Left forelimb (tissue), 1 donor: ENCODE measurements at places on chromosomes 6 and 20.
A peak's percentile ranks its signal among the peaks of the same experiment; 100 is the strongest.

DNA sequence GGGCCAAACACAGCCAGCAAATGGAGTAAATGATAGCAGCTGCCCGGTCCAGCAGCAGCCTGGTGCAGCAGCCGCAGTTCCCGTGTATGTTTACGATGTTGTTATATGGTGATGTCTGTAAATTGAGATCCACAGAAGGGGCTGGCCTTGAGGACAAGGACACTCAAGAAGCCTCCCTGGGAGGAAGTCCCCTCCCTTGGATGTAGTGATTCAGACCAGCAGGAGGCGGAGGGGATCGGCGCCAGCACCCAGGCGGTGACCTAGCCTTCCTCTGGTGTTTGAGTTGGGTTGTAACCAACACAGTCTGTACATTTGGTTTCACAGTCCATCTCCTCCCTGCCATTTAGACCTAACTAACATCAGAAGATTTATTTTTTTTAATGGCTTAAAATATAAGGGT, 187.8 kb downstream of the SYNDIG1 start:
- DNase-seq, result no peak

- no peak for DNase-seq
These were observed 166.2 kb upstream of the CHD6 start for GRCh38 chr20:41784209-41784958.

DNA sequence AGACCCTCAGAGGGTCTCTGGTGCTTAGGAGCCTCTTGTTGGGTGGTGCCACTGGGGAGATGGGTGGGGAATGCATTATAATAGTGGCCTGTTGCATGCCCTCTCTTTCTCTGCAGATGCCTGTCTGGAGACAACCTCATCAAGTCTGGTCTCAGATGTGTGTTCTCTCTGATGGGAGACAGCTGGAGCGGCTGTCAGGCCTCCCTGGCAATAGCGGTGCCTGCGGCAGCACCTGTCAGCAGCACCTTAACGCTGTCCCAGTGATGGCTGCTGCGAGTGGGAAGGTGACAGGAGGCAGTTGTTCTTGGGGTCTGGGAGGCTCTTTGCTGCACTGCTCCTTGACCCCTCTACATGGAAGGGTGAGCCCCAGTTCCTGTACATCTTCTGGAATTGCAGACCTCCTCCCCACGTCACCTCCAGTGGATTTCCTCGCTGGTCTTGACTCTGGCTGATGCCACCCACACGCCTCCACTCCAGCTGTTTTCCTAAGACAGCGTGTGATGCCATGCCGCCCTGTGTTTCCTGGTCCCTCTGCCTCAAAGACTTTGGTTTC, 63.3 kb upstream of the BLCAP start:
- DNase-seq, result no peak

- no peak for DNase-seq
These were observed 378.7 kb downstream of the ZFAND3 start for GRCh38 chr6:38198219-38198618.

DNA sequence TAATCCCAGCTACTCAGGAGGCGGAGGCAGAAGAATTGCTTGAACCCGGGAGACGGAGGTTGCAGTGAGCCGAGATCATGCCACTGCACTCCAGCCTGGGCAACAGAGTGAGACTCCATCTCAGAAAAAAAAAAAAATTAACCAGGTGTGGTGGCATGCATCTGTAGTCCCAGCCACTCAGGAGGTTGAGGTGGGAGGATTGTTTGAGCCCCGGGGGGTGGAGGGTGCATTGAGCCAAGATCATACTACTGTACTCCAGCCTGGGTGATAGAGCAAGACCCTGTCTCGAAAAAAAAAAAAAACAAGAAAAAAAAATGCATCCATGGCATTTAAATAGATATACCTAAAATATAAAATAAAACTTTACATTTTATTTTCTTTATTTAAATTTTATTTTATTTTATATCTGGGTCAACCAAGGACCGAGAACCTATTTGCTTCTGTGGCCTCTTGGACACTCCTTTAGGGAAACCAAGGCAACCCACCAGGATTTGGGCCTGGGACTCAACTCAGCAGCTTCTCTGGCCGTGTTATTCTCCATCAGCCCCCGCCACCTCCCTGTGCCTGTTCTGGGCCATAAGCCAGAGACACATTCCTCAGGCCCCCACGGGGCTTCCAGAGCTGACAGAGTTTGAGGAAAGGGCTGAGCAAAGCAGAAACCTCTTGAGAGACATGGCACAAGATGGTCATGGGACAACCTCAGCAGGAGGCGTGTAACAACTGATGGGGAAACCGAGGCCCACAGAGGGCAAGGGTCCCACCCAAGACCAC, 6.2 kb downstream of the SNTA1 start:
- peak; percentile 74 for DNase-seq

- no peak for DNase-seq
These were observed 57.4 kb downstream of the IYD start for GRCh38 chr6:150426198-150426597.

DNA sequence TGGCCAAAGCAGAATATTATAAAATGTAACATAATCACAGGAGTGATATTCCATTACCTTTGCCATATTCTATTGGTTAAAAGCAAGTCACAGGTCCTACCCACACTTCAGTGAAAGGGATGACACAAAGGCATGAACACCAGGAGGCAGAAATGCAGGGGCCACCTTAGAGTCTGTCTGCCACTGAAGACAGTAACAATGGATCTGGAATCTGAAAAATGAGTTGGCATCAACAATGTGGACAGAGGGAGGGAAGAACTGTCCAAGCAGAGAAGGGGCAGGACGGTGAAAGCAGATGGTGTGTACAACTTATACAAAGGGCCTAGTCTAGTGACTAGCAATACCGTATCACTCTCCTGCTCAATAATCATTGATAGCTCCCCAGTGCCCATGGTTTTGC, 6.6 kb upstream of the LPIN3 start:
- no peak for DNase-seq

DNA sequence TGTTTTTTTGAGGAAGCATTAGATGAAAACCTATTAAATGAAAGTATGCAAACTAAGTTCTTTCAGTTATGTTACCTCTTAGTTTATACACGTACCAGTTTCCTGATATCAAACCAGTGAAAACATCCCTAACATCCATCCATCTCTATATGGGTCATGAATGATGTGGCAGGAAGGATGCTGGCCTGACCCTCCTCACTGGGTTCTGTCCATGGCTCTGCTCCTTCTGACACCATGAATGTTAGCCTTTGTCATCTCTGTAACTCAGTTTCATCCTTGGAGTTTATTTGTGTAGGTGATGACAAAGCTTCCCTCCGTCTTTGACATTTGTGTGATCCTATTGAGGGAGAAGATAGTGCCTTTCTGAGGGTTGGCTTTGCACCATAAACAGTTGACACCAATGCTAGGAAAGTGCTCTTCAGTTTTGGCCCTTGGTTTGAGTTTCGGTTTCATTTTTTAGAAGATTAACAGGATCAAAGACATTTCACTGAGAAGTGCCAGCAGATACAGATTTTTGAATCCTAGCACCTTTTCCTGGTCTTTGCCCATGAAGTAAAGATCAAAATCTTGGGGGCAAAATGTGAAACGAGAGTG, 72.0 kb upstream of the SCGN start:
- DNase-seq, result no peak

DNA sequence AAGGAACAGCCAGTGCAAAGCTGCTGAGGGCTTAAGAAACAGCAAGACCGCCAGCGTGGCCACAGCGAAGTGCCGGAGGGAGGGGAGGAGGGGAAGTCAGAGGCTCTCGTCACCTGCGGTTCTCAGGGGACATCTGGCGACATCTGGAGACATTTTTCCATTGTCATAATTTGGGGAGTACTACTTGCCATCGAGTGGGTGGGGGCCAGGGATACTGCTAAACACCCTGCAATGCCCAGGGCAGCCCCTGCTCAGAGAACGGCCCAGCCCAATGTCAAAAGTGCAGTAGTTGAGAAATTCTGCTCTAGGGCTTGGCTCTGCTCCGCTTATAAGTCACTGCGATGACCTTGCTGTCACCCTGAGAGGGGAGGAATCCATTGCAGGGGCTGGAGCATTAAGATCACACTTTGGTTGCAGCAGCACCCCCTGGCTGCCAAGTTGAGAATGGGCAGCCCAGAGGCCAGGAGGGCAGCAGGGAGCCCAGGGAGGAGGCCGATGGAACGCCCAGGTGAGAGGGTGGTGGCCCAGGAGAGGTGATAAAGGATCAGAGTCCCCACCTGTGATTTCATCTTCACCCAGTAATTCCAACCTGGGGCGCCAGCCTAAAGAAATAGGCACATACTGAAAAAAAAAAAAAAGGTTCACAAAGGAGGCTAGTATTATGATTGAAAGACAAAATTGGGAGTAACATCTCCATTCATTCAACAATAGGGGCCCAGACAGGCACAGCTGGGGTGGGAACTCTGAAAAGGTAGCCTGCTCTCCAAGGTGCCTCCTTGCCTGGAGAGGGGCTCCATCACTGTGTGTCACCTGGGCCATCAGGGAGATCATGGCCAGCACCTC, 218.2 kb downstream of the BMP7 start:
- no peak for DNase-seq

- no peak for DNase-seq
These were observed 77.7 kb upstream of the SLC22A23 start for GRCh38 chr6:3534599-3534998.

GRCh38 chr6:2875359-2876191, 27.5 kb downstream of the SERPINB9 start:
- no peak for DNase-seq

GRCh38 chr20:39935901-39936300, 753.1 kb downstream of the MAFB start:
- no peak for DNase-seq

GRCh38 chr20:61460261-61461052, 208.4 kb downstream of the CDH4 start:
- DNase-seq, result no peak

DNA sequence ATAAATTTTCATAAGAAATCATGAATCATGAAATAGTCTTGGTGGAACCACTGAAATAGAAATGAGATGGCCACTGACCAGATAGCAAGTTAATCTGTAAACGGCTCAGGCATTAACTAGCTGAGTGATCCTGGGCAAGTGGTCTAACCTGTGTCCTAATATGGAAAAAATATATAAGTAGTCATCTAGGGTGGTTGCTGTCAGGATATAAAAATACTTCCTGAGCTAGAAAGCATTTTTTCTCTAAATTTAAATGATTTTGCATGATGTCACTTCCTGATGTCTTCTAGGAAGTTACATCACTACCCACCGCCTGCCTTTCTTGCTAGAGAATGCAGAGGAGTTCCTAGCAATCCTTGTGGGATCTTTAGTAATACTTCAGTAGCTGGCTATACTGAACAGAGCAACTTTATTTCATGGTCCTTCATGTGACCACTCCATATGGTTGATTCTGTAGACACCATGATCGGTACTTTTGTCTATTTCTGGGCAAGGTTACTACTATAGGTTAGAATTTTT, 228.1 kb upstream of the CEP162 start:
- DNase-seq, result no peak

GRCh38 chr6:157558049-157558448, 177.1 kb downstream of the ZDHHC14 start:
- no peak for DNase-seq

- DNase-seq, result no peak
These were observed 53.2 kb upstream of the IYD start for GRCh38 chr6:150315626-150316025.

GRCh38 chr6:169841251-169841650, 89.8 kb downstream of the ERMARD start:
- DNase-seq, result no peak

DNA sequence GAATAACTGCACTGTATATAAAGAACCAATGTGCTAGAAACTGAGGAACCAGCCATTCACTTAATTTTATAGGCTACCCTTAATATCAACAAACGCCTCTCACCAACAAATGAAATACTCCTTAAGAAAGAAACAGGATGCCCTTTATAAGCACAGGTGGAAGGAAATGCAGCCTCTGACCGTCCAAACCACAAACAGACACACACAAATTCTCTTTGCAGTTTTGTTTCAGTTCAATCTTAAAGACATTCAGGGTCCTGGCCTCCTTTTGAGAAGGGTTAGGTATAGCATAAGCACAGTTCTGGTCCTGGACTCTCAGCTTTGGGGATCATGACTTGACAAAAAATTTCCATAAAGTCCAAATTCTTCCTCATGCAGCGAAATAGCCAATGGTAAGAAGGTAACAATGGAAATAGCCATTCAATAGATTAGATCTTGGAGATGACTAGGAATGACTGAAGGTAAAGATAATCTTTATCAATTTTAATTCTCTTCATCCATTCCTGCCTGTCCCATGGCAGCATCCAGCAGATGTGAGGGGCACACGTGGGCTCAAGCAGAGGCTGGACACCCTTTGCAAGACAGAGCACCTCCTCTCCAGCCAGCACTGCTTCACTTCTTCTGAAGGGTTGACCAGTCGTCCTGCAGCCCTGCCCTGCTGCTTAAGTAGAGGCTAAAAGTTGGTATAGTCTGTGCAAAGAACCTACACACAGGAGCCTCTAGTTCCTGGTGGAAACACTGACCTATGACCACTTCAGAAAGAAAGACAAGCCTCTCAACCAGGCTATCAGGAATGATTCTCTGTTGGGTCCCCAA, 123.9 kb downstream of the CD83 start:
- DNase-seq, result no peak

DNA sequence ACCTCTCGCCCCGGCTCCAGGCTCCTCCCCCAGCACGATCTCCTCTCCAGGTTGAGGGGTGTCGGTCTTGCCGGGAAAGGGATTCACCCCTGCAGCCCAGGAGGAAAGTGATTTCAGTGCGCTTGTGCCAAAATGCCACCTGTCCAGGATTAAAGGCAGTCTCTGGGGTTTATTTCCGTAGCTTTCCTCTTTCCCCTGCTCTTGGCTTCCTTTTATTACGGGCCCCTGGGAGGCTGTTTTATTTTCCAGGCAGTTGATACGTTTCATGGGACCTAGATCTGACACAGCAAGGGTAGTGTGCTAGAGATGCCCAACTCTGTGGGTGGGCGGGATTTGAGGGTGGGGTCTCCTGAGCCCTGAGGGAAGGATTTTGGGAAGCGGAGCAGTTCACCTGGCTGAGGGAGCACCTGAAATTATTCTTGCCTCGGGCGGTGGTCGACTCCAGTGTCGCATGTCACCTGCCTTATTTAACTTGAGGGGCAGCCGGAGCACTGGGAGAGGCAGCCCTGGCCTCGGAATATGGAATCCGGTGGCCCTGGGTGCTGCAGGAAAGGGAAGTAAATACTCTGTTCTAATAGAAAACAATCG, 9.5 kb upstream of the NKX2-2 start:
- no peak for DNase-seq

- peak; percentile 66 for DNase-seq
These were observed 101.4 kb downstream of the BMP2 start for GRCh38 chr20:6868861-6869260.

GRCh38 chr6:111329882-111330633, 153.0 kb downstream of the REV3L start:
- no peak for DNase-seq

DNA sequence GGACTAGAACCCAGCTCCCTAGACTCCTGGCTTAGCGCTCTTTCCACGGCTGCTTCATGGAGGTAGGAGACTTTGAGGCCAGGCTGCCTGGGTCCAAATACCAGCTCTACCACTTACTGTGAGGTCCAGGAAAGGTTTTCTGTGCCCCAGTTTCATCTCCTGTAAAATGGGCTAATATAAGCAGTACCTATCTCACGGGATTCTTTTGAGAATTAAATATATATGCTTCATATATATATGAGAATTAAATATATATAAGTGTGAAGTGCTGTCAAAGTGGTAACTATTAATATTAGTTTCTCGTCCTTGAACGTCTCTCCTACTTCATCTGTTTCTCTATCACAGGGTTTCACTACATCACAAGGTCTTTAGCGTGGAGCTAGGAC, 10.2 kb upstream of the LY6G5C start:
- DNase-seq, result no peak

GRCh38 chr6:131755597-131755996, 44.8 kb upstream of the CTAGE9 start:
- no peak for DNase-seq
